Left ventricle myocardium inferior (tissue), 1 donor: ENCODE measurements at places on chromosomes 5 and 9. TPM values are rescaled to one million over a fixed set of nuclear protein-coding genes. Genes with fewer than 3 reads are reported as not detected.

DRD1 gene
- total RNA-seq = not detected

MACIR gene
- 5.5 TPM for total RNA-seq

DNA sequence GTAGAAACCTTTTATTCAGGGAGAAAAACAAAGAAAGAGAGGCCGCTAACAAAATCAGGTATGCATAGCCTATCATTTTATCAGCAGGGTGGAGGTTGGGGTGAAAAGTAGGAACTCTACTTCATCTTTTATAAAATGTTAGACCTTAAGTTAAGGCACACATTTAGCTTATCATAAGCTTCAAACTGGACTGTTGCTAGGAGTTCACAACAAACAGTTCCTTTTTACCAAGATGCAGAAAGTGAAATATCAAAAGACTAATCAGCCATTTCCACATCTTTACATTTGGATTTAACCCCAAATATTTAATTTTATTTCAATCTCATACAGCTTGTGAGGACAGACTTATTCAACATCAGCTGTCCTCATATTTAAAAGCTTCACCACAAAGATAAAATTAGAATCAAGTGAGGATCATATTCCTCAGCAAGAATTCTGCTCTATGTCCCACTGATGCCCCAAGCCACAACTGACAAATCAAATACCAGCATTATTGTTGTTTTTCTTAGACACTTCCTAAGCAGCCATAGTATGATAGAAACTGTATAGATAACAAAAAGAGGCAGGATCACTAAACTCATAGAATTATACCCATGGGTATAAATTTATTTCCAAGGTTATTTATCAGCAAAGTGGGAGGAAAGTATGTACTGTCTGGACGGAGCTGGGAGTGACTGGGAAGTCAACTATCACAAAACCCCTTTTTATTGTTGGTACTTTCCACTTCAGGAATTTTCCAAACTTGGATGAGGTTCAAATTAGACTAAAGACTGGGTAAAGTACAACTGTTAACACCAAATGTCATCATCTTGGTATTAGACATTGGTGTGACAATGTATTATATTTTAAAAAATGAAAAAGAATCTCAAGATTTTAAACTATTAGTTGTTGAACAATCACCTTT is 29.9 kb upstream of the MYOT start:
- H3K27me3 ChIP-seq = no peaks in the 10 kb centered on the region
- H3K4me3 ChIP-seq = peak overlapping the region; percentile 4
- no peak for DNase-seq
- peaks cover 9% of the 10 kb centered on the region for H3K36me3 ChIP-seq
- peak overlapping the region; percentile 84 for H3K27ac ChIP-seq

GRCh38 chr9:137945581-137945980 is 68.0 kb downstream of the CACNA1B start:
- DNase-seq = no peak
- no peaks in the 10 kb centered on the region for H3K27me3 ChIP-seq
- H3K27ac ChIP-seq = no peak overlapping the region
- no peak overlapping the region for H3K4me3 ChIP-seq

DNA sequence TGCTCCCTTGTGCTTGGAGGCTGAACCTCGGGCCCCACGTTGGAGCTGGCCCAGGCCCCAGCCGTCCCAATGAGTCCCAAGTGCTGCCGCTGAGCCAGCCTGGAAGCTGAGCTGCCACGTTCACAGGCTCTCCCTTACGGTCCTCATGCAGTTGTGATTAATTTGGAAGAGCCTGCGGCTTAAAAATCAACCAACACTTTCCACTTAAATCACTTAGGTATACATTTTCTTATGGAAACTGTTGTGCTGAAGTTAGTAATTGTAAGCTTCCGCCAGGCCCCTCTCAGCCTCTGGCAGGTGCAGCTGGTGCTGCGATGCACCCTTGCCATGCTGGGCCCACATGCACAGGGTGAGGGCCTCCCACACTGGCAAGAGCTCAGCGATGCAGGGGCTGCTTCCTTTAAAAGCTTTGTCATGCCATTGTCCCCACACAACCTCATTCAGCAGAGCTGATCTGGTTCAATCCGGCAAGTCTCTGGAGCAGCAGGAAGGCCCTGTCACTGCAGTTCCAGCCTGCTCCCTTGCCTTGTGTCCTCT is 61.0 kb downstream of the IPPK start:
- peak overlapping the region; percentile 86 for H3K27ac ChIP-seq
- peaks cover 26% of the 10 kb centered on the region for H3K36me3 ChIP-seq
- H3K4me3 ChIP-seq = no peak overlapping the region
- H3K27me3 ChIP-seq = no peaks in the 10 kb centered on the region

DNA sequence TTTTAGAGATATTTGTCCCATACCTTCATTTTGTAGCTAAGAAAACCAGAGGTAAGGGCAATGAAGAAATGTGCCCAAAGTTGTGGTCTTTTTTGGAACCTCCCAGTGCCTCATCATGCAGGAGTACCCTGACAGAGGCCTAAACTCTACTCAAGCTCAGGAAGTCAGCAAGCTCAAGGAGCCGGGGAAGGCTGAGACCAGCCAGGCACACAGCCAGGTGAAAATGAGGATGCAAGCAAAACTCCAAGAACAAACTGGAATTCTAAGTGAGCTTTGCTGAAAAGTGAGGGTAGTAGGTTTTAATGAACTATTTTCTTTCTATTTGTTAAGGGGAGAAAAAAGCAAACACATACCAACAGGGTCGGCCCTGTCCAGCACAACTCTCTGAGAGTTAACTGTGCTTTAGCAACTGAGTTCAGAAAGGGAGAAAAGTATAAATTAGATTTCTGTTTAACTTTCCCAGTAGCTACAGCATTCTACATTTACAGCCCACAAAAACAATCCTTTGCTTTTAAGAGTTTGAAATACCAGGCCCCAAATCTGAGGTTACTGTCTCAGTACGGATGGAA is 146.4 kb downstream of the GNAQ start:
- H3K4me3 ChIP-seq = no peak overlapping the region
- H3K4me1 ChIP-seq = peaks cover 28% of the 10 kb centered on the region
- DNase-seq = no peak
- H3K27me3 ChIP-seq = no peaks in the 10 kb centered on the region
- H3K27ac ChIP-seq = no peak overlapping the region
- H3K36me3 ChIP-seq = no peaks in the 10 kb centered on the region

DNA sequence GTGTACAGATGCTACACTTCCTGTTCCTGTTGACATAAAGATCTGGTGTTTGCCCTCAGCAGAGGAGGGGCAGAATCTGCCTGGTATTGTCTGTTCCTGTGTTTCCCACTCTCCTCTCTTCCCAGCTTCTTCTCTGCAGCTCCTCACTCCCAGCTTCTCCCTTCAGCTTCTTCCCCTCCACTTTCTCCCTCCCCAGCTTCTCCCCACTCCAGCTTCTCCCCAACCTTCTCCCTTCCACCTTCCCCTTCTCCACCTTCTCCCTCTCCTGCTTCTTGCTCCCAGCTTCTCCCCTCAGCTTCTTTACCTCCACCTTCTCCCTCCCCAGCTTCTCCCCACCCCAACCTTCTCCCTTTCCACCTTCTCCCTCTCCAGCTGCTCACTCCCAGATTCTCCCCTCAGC is 148.9 kb upstream of the IRX2 start:
- H3K27me3 ChIP-seq = peaks cover 27% of the 10 kb centered on the region
- no peak overlapping the region for H3K27ac ChIP-seq
- no peak overlapping the region for H3K4me3 ChIP-seq
- no peaks in the 10 kb centered on the region for H3K36me3 ChIP-seq

DNA sequence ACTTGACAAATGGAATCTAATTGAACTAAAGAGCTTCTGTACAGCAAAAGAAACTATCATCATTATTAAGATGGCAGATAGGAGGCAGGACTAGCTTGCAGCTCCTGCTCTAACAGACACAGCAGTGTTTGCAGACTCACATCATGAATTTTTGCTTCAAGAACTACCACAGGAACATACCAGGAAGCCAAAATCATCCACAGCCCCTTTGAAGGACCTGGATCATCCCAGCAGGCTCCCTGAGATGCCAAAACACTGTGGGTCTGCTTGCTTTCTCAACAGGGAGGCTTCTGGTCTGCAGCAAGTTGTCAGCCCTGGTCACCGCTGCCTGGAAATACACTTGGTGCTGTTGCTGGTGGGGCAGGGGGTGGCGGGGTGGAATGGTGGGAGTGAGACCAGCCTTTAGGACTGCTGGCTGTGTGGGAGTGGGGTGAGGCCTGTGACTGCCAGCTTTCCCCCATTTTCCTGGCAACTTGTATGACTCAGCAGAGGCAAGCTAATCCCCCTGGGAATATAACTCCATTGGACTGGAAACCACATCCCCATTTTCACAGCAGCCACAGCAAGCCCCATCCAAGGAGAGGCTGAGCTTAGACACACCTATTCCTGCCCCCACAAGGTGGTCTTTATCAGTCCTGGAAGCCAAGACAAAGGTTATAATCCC is 533.8 kb upstream of the CYLC2 start:
- DNase-seq = no peak
- H3K4me3 ChIP-seq = no peak overlapping the region
- no peaks in the 10 kb centered on the region for H3K36me3 ChIP-seq
- H3K27ac ChIP-seq = no peak overlapping the region

DNA sequence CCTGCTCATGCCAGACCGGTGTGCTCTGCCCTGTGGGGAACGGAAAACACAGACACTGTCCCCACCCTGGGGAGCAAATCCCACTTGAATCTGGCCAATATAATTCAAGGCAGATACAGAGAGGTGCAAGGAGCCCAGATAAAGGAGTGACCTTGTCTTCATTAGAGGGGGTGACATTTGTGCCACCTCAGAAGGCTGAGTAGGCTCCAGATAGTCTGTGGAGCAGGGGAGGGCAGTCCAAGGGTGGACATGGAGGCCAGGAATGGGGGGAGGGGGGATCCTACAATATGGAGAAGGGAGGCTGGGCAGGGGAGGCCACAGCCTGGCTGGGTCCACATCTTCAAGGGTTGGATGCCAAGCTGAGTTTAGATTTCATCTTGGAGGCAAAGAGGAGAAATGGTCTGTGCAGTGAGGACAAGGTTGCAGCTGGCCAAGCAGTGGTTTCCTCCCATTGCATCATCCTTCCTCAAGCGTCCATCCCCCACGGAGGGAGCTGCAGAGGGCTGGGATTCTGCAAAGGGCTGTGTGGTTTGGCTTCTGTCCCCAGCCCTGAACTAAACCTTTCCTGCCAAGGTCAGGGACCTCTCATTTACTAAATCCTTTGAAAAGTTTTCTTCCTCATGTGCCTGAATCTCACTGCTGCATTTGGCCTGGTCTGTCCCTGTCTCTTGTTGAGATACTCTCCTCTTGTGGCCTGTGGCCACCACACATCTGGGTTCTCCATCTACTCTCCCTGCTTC is 60.1 kb downstream of the GALNT12 start:
- no peak overlapping the region for H3K4me3 ChIP-seq
- H3K4me1 ChIP-seq = peaks cover 71% of the 10 kb centered on the region
- no peaks in the 10 kb centered on the region for H3K27me3 ChIP-seq
- peak; percentile 83 for DNase-seq
- H3K36me3 ChIP-seq = no peaks in the 10 kb centered on the region

DNA sequence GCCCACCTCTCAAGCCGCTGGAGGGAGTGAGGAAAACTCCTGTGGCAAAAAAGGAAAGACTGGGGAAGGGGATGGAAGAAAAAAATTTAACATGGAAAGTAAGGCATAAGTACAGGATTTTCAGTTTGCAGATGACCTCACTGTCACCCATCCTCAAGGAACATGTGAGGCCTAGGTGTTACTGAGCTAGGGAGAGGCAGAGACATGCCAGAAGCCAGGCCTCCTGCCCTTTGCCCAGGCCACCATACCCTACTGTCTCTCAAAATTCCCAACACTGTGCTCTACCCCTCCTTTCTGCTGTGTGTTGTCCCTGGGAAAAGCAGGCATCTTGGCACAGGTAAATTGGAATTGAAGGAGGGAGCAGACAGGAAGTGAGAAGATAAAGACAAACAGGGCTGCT is 4.4 kb upstream of the MGAT1 start:
- peaks cover 89% of the 10 kb centered on the region for H3K4me1 ChIP-seq
- no peak for DNase-seq
- H3K36me3 ChIP-seq = peaks cover 12% of the 10 kb centered on the region
- peak overlapping the region; percentile 77 for H3K4me3 ChIP-seq

GRCh38 chr5:101212942-101213514 is 309.9 kb upstream of the ST8SIA4 start:
- H3K4me1 ChIP-seq = no peaks in the 10 kb centered on the region
- DNase-seq = no peak
- H3K27me3 ChIP-seq = no peaks in the 10 kb centered on the region
- no peaks in the 10 kb centered on the region for H3K36me3 ChIP-seq
- H3K4me3 ChIP-seq = no peak overlapping the region

DNA sequence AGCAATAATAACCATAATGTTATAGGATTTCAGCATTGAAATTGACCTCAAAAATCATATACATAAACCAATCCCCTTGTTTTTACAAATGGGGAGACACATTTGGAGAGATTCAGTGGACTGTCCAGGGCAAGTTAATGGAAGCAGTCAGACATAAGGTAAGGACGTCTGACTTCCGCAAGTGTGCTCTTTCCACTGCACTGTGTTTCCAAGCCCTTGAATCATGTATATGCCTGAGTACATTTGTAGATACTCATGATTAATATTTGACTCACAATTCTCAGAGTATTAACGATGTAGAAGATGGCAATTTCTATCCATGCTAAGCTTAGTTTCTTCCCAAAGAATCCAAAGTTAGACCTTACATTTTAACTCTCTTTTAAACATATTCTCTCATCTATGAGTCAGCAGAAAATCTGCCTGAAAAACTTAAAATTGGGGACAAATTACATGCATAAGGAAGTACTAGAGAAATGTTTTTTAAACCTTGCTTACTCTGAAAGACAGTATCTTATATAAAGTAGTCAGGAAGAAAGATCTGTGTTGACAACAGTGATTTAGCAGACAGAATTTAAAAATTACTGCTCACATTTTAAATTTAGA is 165.3 kb downstream of the NFIB start:
- H3K36me3 ChIP-seq = peaks cover 18% of the 10 kb centered on the region
- no peaks in the 10 kb centered on the region for H3K27me3 ChIP-seq
- no peak overlapping the region for H3K4me3 ChIP-seq

- no peaks in the 10 kb centered on the region for H3K4me1 ChIP-seq
- no peak for DNase-seq
- no peak overlapping the region for H3K27ac ChIP-seq
- peaks cover 13% of the 10 kb centered on the region for H3K27me3 ChIP-seq
Observed at GRCh38 chr5:3030511-3031165, 279.2 kb upstream of the IRX2 start.

- H3K27ac ChIP-seq = no peak overlapping the region
- no peak for DNase-seq
- no peaks in the 10 kb centered on the region for H3K27me3 ChIP-seq
- no peaks in the 10 kb centered on the region for H3K4me1 ChIP-seq
- H3K36me3 ChIP-seq = no peaks in the 10 kb centered on the region
- H3K4me3 ChIP-seq = no peak overlapping the region
Observed at GRCh38 chr9:115969096-115969495, 184.5 kb upstream of the PAPPA start.
